ENCODE measurements at places on chromosomes 5 and 9.

- no peak for DNase-seq
Measured at GRCh38 chr5:112933651-112934365, 11.8 kb upstream of the REEP5 start.

- DNase-seq, result no peak
Measured at GRCh38 chr5:313806-314376, 7.6 kb upstream of the AHRR start.

DNA sequence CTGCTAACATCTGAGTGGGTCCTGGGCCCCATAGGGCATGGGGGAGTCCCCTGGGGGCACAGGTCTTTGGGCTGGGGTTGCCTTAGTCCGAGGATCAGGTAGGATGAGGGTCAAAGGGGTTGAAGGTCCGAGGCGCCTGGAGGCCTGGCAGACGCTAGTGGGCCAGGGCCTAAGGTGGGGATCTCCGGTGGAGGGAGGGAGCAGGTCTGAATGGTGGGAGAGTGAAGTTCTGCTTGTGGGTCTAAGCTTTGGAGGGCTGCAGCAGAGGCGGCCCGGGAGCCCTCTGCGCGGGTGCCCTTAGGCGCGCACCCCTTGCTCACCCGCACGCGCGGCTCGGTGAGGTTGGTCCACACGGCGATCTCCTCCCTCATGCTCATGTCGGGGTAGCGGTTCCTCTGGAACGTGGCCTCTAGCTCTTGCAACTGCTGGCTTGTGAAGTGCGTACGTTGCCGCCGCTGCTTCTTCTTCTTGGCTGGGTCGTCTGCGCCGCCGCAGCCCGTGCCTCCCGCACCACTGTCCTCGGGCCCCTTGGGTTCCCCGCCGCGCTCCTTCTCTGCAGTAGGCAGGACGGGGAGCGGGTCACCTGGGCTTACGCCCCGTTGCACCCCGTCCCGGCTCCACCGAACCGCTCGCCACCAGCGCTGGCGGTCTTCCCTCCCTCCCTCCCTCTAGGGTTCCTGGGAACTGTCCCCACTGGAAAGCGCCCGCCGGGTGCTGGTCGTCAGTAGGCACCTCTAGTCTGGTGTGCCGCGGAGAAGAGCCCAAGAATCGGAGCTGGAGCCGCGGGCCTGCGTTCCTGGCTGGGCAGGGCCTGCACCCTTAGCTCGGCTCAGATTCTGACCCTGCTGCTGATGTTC, 2.8 kb downstream of the PITX1 start:
- peak; percentile 86 for DNase-seq

- no peak for DNase-seq
Measured at GRCh38 chr5:73825736-73826135, 199.7 kb downstream of the ARHGEF28 start.

GRCh38 chr5:143235423-143235822, 168.1 kb downstream of the NR3C1 start:
- no peak for DNase-seq

- DNase-seq, result no peak
Measured at GRCh38 chr5:108238461-108238860, 143.4 kb downstream of the FBXL17 start.

- DNase-seq, result no peak
Measured at GRCh38 chr5:8634219-8634618, 765.3 kb downstream of the MTRR start.

DNA sequence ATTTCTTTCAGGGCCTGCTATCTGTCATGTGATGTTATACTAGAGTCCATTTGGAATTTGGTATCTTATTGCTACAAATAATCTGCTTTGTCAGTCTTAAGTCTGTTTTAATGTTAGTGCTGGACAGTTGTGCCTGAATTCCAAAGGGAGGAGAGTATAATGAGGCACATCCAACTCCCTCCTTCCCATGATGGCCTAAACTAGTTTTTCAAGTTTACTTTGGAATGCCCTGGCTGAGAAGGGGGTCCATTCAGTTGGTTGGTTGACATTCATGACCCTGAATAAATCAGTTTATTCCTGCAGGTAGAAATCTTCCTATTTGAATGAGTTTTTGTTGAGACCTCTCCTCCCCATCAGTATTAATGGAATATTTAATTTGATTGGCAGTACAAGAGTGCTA, 9.4 kb upstream of the LRRTM2 start:
- no peak for DNase-seq

DNA sequence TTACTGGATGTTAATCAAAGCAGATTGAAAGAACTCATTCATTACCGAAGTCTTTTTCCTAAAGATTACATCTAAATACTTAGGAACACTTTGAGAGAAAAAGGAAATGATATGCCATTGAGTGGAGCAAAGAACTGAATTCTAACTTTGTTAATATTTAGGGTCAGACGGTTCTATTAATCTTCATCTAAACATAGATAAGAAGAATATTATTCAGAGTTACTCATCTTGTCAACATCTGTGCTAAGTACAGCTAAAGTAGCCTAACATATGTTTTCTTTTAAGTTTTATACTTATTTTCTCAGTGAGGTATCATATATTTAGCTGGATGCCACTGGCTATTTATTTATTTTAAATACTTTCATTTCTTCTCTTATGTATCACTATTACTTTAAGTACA, 1763.7 kb downstream of the EFNA5 start:
- no peak for DNase-seq

DNA sequence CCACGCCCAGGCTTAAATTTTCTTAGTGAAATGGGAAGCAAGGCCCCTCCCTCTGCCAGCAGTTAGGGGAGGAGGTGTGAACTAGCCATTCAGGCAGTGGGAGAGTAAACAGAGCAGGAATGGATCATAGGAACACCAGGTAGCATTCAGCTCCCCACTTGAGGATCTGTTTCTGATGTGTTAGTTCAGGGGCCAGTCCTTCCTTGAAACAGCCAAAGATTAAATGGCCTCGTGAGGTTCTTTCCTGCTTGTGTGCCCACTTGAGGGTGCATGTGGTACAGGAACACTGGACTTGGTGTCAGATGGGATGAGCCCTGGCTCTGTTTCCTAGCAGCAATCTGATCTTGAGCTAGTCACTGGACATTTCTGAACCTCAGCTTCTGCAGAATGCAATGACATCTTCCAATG, 21.2 kb downstream of the FAXDC2 start:
- DNase-seq, result no peak

- no peak for DNase-seq
Measured at GRCh38 chr9:107707428-107707837, 217.9 kb upstream of the KLF4 start.

DNA sequence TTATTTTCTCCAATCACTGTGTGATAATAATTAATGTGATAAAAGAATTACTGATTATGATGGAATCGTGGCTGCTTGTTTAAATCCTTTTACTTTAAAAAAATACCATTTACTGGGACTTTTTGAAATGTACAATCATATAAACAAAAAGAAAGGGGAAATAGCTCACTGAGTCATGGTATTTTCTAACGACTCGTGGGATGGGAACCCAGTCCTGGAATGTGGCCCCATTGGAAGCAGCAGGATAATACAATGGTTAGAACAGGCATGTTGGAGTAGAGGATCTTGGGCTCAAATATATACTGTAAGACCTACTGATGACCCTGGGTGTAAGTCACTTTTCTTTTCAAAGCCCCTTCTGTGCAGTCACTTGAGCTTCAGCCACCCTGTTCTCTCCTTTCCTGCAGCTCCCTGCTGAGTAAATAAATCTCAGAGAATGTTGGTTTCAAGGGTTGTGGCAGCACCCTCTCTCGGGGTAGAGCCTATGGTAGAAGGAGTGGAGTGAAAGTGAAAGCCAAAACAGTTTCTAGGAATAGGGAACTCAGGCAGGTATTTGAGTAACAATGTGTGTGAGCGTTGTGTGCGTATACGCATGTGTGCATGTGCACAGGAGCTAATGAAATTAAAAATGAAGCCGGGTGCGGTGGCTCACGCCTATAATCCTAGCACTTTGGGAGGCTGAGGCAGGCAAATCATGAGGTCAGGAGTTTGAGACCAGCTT, 40.8 kb upstream of the LARP1 start:
- DNase-seq, result no peak

- DNase-seq, result no peak
Measured at GRCh38 chr5:6510132-6510531, 61.5 kb downstream of the UBE2QL1 start.

GRCh38 chr5:133494232-133494922, 118.0 kb downstream of the FSTL4 start:
- no peak for DNase-seq

DNA sequence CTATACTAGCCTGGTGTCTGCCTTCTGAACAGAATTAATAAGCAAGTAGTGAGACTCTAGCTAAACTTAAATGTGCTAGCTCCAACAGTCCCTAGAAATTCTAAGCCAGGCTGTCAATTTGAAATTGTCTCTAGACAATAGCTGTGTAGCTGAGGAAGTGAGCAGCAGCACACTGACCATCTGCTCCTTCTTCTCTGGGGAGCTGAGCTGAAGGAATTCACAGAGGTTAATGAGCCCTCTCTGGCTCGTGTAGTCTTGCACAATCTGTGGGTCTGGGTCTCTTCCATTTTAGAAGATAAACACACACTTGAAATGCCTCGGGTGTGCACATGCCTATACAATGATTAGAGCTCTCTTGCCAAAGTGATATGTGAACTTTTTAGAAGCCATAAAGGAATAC, 63.5 kb upstream of the BARX1 start:
- DNase-seq, result no peak

DNA sequence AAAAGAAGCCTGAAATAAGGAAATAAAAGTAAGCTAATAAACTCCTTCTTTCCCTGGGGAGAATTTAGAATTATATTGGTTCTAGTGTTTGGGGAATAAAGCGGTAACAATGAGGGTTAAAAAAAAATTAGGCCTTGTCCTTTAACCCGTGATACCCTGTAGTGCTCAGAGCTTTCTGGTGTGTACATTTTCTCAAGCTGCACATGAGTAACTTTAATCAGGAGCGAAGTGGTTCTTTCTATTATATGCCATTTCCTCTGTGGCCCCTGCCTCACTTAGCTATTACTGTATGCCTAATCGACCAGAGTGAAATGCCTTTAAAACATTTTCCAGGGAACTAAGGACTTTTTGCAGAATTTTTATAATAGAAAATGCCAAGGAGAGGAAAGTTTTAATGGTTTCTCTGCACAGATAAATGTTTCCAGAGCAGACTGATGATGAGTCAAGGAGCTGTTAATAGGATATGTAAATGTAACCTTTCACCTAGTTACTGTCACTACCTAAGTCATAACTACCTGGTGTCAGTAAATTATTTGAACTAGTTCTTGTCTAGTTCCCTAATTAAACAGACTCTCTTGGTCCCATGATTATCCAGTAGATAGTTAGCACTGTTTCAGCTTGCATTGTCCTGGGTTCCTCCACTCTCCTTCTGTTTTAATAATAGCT, 7.6 kb downstream of the PAM start:
- no peak for DNase-seq

GRCh38 chr5:173840111-173840983, 47.8 kb upstream of the CPEB4 start:
- DNase-seq, result no peak

DNA sequence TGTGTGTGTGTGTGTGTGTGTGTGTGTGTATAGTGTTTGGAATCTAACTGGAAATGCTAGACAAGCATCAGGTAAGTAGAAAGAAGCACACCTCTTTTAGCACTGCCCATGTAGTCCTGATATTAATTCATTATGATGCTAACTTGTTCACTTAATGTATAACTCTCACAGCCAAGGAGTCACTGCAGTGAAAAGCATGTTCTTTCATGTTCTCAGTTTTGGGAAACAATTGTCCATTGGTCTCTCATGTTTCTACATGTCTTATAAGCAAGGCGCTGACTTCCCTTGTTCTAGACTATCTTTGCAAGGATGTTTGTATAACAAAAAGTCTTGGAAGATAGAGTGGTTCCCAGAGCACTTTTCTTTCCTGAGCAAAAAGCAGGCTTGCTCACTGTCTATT, 148.8 kb upstream of the TNPO1 start:
- DNase-seq, result no peak

GRCh38 chr5:78920604-78921003, 64.5 kb downstream of the ARSB start:
- no peak for DNase-seq

GRCh38 chr9:70988551-70988950, 132.9 kb downstream of the TRPM3 start:
- no peak for DNase-seq

DNA sequence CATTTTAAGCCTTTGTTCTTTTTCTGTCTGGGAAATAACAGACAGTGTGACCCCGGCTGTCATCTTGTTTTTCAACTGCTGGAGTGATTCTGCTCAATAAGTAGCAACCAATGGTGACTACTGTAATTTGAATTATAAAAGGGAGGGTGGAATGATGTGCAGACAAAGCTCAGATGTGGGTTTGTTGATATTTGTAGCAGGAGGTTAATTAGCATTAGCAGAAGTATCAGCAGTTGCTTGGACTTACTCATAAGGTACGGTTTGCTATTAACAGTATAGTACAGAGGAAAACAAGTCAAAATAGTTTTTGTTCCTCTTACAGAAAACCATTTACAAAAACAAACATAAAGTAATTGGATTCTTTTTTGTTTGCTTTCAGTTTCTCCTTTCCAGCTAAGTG, 140.4 kb downstream of the TUSC1 start:
- DNase-seq, result no peak

DNA sequence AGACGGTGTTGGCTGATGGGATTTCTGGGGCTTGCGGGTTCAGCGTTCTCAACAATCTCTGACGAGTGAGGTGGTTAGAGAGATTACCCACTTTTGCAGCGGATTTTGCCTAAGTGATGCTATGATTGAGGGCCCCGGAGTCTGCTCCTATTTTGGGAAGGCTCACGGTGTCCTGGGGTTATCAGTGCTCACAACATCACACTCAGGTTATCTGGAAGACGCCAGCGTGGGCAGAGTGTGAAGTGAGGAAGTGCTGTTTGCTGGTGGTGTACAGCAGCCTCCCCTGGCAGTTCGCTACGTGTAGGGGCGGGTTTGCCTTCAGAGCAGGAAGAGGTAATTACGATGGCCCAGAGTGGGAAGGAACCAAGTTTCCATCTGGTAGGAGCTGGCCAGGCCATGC, 341.2 kb upstream of the IRX2 start:
- no peak for DNase-seq

DNA sequence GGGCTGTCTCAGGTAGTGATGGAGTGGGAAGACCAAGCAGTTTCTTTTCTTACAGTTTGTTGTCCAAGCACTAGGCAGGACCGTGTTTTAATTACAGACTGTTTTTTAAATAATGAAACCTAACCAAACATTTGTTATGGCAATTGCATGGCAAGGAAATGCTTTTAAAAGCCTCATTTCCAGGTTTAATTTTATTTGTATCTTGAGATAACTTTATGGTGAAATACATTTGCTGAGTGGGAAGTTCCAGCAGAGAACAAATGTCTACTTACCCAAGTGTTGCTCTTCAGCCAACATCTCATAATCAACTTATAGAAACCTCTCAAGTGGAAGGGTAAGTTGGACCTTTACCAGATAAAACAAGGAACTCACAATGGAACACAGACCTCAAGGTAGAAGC, 11.8 kb upstream of the LHFPL2 start:
- no peak for DNase-seq

GRCh38 chr5:158283397-158283796, 424.5 kb upstream of the CLINT1 start:
- DNase-seq, result no peak

Data from H1 (cell line).